Activated T-helper 1 cell treated with anti-CD3 and anti-CD28 coated beads, Interleukin-12 subunit alpha, Interleukin-12 subunit beta, Interleukin-2, Interleukin-4 antibody, amounts not matched to agents 30 ng/mL and 10 ng/mL and 1 ng/mL, durations not matched to agents 14 hours and 24 hours and 36 hours (primary cell): ENCODE measurements at places on chromosomes 2 and 18.

- H3K27me3 ChIP-seq: peaks cover 5% of the 10 kb centered on the region
- H3K36me3 ChIP-seq: peaks cover 5% of the 10 kb centered on the region
- no peaks in the 10 kb centered on the region for H3K4me1 ChIP-seq
Measured at GRCh38 chr18:58592223-58593214, 36.4 kb downstream of the ALPK2 start.

- H3K27me3 ChIP-seq: no peaks in the 10 kb centered on the region
- peaks cover 6% of the 10 kb centered on the region for H3K36me3 ChIP-seq
- H3K27ac ChIP-seq: no peak overlapping the region
- H3K4me1 ChIP-seq: peaks cover 29% of the 10 kb centered on the region
- no peak for DNase-seq
- H3K4me3 ChIP-seq: no peak overlapping the region
Measured at GRCh38 chr18:49070552-49070951, 119.8 kb upstream of the SMAD7 start.

GRCh38 chr2:119327431-119327830, 39.2 kb downstream of the C2orf76 start:
- no peaks in the 10 kb centered on the region for H3K4me1 ChIP-seq
- H3K27ac ChIP-seq: no peak overlapping the region
- H3K4me3 ChIP-seq: no peak overlapping the region

DNA sequence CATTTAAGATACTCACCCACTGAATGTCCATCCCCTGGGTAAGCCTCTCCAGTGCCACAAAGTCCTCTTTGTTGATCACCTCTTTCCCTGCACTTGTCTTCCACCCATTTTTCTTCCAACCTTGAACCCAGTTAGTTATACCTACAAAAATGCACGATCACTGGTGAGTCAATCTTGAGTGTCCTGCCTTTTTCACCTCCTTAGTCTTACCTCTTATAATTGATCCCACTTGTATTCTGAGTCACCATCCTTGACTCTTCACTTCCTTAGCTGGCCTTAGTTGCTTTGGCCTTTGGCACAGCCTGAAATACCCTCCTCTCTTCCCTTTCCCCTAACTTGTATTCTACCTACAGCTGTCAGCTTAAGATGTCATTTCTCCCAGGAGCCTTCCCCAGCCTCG, 10.2 kb downstream of the RNASEH1 start:
- H3K36me3 ChIP-seq: peaks cover 59% of the 10 kb centered on the region
- no peak overlapping the region for H3K4me3 ChIP-seq
- no peak for DNase-seq
- no peaks in the 10 kb centered on the region for H3K27me3 ChIP-seq
